Astrocyte of the spinal cord (primary cell): ENCODE measurements at places on chromosomes 3 and 15.

GRCh38 chr3:25555695-25556437 is 108.8 kb downstream of the TOP2B start:
- no peak for DNase-seq

- no peak for DNase-seq
Observed at GRCh38 chr3:9293076-9293475, 43.6 kb upstream of the SRGAP3 start.

GRCh38 chr3:144033240-144033589 is 61.6 kb downstream of the DIPK2A start:
- DNase-seq, result no peak

- DNase-seq, result no peak
Observed at GRCh38 chr15:28961391-28961790, 75.6 kb downstream of the APBA2 start.

DNA sequence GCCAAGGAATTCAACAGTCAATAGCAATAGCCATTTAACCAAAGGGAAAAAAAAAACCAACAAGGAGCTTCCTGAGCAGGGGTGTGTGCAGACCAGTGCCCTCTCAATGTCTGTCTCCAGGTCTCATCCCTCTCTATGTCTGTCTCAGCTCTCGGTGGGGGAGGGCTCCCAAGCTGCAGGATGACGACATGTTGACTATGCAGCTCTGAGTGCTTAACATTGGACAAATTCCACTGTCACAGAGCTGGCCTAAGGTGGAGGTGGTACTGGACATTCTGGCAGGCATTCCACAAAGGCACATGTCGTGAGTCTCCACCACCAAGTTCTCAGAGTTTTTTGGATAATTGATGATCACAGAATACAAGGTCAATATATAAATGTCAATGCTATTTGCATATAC is 2.0 kb upstream of the CAPN7 start:
- DNase-seq, result no peak

DNA sequence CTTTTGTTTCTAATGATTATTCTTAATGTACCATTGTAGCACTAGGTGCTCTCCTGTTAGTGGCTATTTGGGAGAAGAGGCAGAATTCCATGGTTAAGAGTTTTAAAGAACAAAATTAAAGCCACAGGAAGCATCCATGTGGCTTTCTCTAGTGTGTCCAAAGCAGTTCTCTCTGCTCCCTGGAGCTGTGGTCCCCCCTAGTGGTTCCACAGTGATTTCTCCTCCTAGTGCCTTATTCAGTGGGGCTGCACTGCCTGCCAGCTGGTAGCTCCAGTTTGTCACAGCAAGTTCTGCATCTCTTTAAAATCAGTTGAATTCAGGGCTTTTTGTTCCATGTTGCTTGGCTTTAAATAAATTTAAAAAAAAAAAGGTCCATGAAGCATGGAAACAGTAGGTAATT is 39.6 kb upstream of the FAM98B start:
- DNase-seq, result peak; percentile 81

DNA sequence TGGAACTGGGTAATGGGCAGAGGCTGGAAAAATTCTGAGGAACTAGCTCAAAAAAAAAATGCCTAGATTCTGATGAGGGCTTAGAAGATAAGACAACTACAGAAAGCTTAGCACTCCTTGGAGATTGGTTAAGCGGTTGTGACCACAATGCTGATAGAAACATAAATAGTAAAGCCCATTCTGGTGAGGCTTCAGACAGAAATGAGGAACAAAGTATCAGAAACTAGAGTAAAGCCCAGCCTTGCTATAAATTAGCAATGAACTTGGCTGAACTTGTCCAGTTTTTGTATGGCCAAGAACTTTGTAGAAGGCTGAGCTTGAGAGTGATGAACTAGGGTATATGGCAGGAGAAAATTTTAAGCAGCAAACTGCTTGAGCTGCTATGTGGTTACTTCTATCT is 25.4 kb downstream of the GOLGB1 start:
- DNase-seq, result no peak

DNA sequence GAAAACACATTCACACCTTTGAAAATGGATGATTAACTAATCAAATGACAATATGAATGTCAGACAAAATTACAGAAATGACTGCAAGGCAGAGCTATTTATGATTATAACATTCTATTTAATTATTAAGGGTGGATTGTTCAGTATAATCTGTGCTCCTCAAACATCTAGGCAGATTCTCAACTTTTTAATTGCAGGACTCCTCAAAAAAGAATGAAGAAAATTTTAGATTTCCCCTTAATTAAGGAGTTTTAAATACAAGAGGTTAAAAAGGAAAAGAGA is 22.6 kb upstream of the CMC1 start:
- DNase-seq, result no peak

- DNase-seq, result no peak
Observed at GRCh38 chr3:30713885-30714503, 107.6 kb downstream of the TGFBR2 start.

DNA sequence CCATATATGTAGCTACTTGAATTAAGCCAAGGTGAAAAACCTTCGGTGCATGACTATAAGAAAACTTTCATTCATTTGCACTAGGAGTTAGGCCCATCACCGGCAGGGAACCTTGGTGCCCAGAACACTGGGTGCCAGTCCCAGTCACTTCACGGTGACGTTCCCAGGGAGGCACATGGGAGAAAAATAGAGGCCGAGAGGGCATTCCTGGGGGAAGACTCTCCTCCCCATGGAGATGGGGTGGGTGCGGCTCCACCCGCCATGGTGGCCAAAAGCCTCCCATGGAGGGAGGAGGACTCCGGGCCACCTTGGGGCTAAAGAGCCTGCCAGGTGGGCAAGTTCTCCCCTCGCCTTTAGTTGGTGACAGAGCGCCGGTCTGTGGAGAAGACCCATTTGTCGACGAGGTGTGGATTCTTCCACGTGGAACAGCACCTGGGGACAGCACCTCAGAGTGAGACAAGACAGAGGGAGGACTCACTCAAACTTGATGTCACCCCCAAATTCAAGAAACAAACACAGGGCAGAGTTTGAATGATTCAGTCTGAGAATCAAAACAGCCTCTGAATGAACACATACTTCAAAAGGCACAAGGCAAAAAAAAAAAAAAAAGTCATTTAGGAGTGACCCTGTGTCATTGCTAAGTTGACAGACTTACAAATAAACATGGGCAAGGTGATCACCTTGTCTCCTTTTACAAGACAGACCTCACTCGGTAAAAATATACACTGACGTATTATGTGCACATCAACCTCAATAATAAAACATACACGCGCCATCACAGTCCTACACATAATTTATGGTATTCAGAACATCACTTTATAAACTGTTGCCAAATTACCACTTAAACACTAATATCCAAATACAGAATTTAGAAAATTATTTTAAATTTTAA is 38.6 kb downstream of the ZXDC start:
- DNase-seq, result no peak

- DNase-seq, result no peak
Observed at GRCh38 chr3:105877336-105877910, 8.6 kb upstream of the CBLB start.

GRCh38 chr3:170638988-170639387 is 53.1 kb upstream of the SLC7A14 start:
- no peak for DNase-seq

DNA sequence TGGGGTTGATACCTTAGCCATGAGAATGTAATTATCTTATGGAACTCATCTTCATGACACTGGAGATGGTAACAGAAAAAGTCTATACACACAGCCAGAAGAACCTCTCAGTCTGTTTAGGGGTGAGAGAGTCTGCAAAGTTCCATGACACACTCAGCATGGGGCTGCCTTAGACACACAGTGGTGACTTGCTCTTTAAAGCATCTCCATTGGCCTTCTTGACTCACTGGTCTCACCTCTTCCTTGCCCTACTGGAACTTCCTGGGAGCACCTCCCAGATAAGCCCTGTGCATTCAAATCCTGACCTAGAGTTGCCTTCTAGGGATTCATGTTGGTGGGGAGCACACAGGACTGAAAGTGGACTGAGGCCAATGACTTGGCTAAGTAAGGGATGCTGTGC is 9.3 kb downstream of the MAGI1 start:
- no peak for DNase-seq

GRCh38 chr15:27017168-27017809 is 46.3 kb downstream of the GABRG3 start:
- DNase-seq, result peak; percentile 68

DNA sequence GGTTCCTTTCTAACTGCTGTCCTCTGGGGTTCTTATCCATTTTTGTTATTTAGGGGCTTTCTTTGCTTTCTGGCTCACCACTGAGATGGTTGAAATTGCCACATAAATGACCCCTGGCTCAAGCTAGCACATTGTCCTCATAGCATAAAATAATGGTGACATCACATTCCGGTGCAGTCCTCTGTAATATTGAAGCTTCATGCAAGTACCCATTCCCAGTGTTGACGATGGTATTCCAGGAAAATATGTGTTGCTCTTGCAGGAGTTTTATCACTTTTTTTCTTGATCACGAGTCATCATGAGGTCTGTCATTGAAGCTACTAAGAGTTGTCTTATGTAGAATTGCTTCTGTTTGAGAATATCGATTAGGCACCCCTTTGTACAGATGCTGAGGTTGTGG is 56.1 kb downstream of the CRTC3 start:
- DNase-seq, result no peak

- no peak for DNase-seq
Observed at GRCh38 chr3:114718071-114718897, 424.5 kb downstream of the TIGIT start.

DNA sequence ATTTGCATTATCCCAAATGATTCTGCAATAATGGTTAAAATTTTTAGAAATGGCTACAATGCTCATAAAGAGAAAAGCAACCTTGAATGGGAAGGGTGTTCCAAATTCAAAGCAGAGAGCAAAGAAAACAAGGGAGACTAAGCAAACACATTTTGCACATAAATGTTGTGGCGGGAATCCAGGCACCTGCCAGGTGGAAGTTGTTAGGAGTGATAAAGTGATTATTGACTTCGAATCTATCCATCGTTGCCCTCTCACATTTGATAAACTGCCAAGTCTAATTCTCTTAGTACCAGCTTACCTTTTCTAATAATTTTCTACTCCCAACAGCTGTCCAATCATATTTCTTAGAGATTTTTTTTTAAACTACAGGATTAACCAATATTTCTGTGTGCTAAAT is 244.5 kb downstream of the CACNA2D3 start:
- DNase-seq, result no peak

GRCh38 chr3:107555359-107555758 is 32.6 kb downstream of the BBX start:
- DNase-seq, result no peak

DNA sequence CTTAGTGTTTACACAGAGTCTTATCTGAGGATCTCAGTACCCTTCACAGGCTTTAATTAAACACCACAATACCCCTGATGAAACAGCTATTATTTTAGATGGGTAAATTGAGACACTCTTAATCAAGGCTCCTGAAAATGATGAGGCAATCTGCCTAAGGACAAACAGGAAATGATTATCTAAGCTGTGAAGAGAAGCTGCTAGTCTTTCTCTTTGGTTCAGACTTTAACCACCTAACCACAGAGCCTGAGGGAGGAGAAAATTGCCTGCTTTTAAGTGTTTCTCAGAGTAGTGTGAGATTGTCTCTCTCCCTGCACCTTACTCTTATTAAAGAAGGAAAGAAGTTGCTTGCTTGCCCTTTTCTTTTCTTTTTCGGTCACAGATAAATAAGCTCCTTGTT is 364.3 kb upstream of the ADAMTS9 start:
- DNase-seq, result no peak

DNA sequence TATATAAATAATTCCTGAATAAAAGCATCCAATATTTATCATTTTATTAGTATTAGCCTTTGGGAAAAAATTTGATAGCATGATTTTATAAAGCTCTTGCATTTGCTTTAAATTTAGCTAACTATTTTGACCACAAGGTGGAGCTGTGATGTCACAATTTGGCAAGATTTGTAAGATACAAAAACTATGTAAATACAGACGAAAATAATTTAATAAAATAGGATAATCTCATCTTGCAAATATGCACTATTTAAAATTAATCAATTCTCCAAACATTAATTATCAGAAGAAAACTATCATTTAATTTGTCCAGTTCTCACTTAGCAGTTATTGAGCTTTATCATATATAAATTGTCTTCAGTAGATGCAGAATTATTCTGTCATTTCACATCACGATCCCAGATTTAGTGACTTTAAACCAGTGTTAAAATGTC is 95.4 kb downstream of the PLOD2 start:
- peak; percentile 83 for DNase-seq

DNA sequence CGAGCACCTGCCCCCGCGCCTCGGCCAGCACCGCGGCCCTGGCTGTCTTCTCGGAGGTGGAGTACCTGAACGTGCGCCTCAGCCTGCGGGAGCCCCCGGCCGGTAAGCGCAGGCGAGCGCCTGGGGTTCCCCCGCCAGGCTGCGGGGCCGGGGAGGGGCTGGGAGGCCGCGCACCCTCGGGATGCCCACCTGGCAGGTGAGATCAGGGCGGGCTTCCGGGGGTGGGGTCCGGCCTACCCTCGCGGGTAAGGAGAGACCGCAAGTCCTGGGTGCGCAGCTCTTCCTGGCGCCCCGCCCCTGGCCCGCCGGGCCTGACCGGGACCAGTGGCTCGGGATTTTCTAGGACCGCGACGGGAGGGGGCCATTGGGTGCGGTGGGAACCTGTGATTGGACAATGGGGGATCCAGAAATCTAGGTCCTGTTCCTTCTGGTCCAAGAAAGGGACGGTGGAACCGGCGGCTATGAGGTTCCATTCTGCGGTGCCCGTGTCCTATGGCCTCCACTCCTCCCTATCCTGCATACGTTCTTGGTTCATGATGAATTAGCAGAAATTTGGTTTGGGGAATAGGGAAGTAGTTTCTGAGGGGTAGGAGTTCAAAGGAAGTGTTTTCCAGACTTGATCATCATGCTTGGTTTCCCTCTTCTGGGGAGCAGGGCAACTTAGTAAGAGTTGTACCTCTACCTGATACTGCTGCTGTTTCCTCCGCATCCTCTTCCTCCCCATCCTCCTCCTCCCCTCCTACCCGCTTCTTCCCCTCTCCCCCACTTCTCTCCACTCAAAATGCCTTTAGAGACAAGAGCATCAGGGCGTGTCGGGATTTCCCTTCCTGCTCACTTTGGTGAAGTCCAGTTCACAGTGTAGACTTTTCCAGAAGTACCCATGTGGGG is 808 bp downstream of the ARRDC4 start:
- no peak for DNase-seq

DNA sequence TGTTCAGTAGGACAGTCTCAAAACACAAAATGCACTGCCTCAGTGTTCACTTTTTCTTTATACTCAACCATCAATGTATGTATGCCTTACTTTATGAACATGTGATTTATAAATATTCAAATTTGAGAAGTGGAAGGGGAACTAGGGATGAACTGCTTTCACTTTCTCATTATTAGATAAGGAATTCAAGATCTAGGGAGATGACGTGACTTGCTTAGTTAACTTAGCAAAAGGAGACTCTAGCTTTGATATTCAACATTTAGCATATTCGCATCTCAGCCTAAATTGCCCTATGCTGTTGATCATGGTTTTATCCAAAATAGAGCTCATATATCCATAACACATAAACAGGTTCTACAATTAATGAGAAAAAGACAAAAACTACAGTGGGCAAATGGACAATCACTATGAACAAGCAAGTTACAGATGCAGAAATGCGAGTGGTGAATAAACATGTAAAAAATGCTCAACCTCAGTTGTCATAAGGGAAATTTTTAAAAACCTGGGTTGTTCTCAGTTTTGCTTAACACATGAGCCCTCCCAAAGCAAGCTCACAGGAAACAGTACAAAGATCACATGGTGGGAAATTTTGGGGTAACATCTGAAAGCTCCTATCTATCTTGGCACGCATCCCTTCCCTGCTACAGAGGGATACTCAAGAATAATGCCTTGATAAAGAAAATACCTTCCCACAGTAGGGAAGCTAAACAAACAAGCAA is 269.8 kb downstream of the THRB start:
- DNase-seq, result no peak

GRCh38 chr3:52405601-52406110 is 39.2 kb downstream of the SEMA3G start:
- no peak for DNase-seq
